Kidney capillary endothelial cell (primary cell): ENCODE measurements at places on chromosomes 1 and 21.

- peak; percentile 33 for DNase-seq
These were observed 23.6 kb upstream of the DUSP10 start for GRCh38 chr1:221765527-221765926.

DNA sequence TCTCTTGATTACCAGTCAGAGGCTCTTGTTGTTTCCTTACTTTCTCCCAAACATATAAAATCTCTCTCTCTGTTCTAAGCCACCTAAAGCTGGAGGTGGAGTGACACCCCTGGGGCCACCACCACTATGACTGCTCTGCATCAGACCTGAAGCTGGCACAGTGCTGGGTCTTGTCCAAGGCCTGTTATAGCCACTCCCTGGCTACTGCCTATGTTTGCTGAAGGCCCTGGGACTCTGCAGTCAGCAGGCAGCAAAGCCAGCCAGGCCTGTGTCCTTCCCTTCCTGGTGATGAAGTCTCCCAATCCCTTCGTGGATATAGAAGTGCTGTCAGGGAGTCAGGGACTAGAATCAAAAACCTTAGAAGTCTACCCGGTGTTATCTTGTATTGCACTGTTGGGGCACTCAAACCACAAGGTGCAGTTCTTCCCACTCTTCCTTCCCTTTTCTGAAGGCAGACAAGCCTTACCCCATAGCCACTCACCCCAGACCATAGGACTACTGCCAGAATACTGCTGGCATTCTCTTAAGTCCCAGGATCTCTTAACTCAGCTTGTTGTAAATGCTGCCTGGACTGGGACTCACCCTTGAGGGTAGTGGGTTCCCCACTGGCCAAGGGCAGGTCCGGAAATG lies 103.1 kb downstream of the RPS6KC1 start:
- no peak for DNase-seq

- DNase-seq: no peak
These were observed 297.7 kb downstream of the OMA1 start for GRCh38 chr1:58248791-58249190.

- no peak for DNase-seq
These were observed 363 bp downstream of the PLA2G5 start for GRCh38 chr1:20070357-20070756.

DNA sequence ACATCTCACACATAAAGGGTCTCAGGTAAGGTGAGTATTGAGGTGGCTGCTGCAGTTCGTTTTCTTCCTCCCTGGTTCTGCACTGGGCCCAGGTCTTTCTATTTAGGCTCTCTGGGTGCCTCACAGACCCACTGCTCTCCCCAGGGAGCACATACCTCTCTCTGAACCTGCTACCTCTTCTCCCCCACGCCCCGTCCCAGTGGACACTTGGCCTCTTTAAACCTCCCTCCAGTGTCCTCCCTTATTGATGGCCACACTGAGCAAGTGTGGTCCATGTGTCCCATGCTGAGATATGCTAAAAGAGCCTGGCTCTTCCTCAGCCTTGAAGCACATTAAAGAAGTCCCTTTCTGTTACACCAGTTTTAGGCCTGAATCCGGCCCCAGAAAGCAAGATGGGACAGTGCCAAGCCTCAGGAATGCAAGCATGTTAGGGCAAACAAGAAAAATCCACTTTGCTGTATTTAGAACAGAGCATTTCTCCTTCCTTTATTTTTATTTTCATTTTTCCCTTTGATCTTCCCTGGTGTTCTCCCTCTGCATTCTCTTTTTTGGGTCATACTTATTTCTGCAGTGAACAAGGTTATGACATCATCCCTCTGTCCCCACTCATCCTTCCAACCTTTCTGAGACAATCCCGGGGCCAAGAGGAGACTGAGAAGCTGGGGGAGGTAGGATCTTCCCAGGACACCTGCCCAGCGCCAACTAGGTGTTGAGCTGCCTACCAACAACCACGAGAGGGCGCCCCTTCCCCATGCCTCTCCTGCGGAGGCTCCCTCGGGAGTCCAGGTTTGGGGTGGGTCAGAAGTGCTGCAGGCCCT lies 5.0 kb upstream of the CHI3L2 start:
- peak; percentile 61 for DNase-seq

DNA sequence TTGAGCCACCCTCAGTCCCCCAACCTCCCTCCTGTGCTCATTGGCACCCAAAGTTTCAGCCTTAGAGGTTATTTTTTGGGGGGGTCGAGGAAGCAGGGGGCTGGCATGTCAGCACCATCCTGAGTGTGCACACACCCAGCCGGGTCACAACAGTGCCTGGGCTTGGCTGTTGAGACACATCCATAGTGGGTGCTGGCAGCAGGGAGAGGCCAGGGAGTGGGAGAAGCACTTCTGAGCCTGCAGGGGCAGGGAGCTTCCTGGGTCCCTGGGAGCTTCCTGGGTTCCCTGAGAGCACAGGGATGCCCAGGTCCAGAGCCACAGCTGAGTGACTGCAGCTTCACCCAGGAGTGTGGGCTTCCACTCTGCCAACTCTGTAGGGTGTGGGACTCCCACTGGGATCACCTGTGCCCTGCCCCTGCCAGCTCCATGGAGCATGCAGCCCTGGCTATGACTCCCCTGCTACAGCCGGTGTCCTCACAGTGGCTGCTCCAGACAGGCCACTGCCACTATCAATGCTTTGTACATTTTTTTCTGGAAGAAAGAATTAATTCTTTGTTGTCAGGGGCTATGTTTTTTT lies 240.4 kb downstream of the PTGER3 start:
- no peak for DNase-seq

DNA sequence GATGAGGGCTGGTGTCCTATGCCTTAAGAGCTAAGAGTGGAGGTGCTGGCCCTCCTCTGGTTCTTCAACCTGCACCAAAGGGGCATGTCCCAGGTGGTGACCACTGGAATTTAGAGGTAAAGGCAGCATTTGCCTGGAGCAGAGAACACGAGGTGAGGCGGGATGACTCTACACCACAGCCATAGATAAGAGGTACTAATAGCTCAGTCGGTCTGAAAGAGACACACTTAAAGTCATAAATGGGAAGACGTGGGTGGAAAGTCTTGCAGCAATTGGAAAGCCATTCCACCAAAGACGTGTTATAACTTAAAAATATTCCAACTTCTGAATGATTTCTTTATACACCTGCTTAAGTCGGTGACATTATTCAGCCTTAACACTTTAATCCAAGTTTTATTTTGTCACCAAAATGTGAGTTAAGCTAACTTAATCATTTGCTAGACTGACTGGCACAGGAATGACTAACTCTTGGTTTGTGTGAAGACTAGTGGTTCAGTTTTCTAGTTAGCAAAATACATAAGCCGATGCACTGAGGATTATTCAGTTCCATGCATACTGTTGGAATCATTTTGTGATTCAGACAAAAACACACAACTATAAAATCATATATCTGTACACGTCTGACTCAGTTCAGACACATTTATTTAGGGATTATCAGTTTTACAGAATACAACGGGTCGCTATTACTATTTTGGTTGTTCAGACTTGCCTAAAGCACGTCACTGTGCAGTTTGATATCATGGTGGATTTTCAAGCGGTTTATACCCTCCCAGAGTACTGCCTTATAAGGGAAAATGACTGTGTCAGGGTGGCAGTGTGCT lies 4.6 kb upstream of the ETS2 start:
- no peak for DNase-seq

GRCh38 chr21:42518215-42518614 lies 4.6 kb downstream of the SLC37A1 start:
- no peak for DNase-seq

DNA sequence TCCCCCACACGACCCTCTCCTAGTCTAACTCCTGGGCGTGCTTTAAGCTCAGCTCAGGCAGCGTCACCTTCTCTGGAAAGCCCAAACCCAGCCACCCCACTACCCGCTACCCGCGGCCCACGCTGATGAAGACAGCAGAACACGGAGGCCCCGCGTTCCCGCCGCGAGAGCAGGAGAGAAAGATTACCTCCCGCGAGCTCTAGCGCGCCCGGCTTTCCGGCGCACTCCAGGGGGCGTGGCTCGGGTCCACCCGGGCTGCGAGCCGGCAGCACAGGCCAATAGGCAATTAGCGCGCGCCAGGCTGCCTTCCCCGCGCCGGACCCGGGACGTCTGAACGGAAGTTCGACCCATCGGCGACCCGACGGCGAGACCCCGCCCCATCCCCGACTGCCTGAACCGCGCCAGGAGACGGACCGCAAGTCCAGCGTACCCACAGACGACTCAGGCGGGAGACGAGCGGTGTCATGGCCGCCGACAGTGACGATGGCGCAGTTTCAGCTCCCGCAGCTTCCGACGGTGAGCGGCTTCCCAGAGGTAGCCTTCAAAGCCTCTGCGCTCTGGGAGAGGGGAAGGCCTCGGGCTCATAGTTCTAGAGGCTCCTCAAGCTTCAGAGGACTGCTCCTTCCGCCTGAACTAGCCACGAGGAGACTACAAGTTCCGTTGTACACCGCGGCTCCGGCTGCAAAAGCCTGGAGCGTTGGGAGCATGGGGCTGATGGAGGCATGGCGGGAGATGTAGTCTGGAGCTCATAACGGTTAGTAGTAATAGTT lies at the start of the genes MUTYH and TOE1:
Gene MUTYH, minus strand, starts transcription at position 652 of the 770 bp plus-strand sequence. CDS start 5,935 bp downstream, outside the sequence.
Gene TOE1, plus strand, starts transcription at position 382 of the 770 bp plus-strand sequence. Its CDS starts 83 bp downstream, at position 465.
- DNase-seq: peak; percentile 85

- no peak for DNase-seq
These were observed 33.0 kb downstream of the ACOT11 start for GRCh38 chr1:54580856-54581550.

- peak; percentile 63 for DNase-seq
These were observed 54.1 kb downstream of the TOMM20 start for GRCh38 chr1:235074523-235075047.

- no peak for DNase-seq
These were observed 103.7 kb downstream of the ABCA4 start for GRCh38 chr1:94017155-94017829.

DNA sequence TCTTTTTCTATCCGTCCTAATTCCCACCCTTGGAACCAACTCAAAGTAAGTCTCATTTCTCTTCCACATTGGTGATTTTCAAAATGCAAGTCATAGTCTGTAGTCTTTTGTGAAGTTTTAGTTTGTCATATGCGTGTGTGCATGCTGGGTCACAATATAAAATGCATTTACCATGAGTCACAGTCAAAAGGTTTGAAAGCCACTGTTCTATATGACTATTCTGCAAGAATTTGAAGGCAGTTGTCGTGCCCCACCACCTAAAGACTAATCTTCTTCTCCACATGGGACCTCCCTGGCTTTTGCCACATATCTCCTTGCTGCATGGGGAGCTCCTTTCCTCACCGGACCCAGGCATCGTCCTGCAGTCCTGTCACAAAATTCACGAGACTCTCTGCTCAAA lies 1.6 kb downstream of the STPG1 start:
- DNase-seq: peak; percentile 77

DNA sequence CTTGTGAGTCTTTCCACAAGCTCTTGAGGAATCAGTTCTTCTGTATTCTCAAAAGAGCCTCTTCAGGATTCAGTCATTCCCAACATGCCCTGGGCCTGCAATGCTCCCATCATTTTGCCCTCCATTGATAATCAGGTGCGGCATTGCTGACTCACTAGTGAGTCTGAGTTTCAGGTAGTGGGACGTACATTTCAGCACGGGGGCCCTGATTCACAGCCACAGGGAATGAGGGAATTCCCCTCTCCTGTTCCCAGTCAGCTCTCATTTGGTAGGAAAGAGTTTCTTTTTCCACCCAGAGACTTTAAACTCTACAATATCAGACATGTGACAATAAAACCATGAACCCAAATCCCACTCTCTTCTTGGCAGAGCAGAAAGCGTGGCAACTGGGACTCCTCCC lies 3.7 kb upstream of the IRF6 start:
- DNase-seq: no peak

- DNase-seq: peak; percentile 29
These were observed 93.4 kb upstream of the CSF3R start for GRCh38 chr1:36576118-36576517.
